Activated CD8-positive, alpha-beta T cell treated with anti-CD3 and anti-CD28 coated beads, Interleukin-2, amount 10 ng/mL, durations not matched to agents 7 days and 5 days (primary cell): ENCODE measurements at places on chromosomes 5 and 9. TPM values are rescaled to one million over a fixed set of nuclear protein-coding genes. Genes with fewer than 3 reads are reported as not detected.

The FBN2 gene
- not detected for total RNA-seq

The IFNA21 gene
- total RNA-seq: not detected

The IFNK gene
- total RNA-seq: not detected

The GLRA1 gene
- total RNA-seq: not detected

GRCh38 chr9:133752739-133753446 lies 14.7 kb upstream of the SARDH start:
- peaks cover 44% of the 10 kb centered on the region for H3K27me3 ChIP-seq
- no peak overlapping the region for H3K4me3 ChIP-seq
- H3K27ac ChIP-seq: no peak overlapping the region
- H3K4me1 ChIP-seq: peaks cover 9% of the 10 kb centered on the region
- H3K36me3 ChIP-seq: no peaks in the 10 kb centered on the region
- DNase-seq: no peak

The NIPAL4 gene
- total RNA-seq: not detected

GRCh38 chr5:62574599-62574998 lies 4.0 kb upstream of the LRRC70 start:
- H3K27ac ChIP-seq: no peak overlapping the region
- H3K36me3 ChIP-seq: peaks cover 2% of the 10 kb centered on the region
- DNase-seq: no peak

GRCh38 chr5:31824869-31825517 lies 186.1 kb downstream of the PDZD2 start:
- no peak overlapping the region for H3K27ac ChIP-seq
- no peaks in the 10 kb centered on the region for H3K36me3 ChIP-seq
- H3K4me3 ChIP-seq: no peak overlapping the region
- peaks cover 4% of the 10 kb centered on the region for H3K27me3 ChIP-seq

The GPX3 gene
- not detected for total RNA-seq

The GNA14 gene
- not detected for total RNA-seq

The PHYHD1 gene
- 0.68 TPM for total RNA-seq

- no peak overlapping the region for H3K27ac ChIP-seq
- no peaks in the 10 kb centered on the region for H3K27me3 ChIP-seq
- H3K4me1 ChIP-seq: peaks cover 7% of the 10 kb centered on the region
- DNase-seq: no peak
- no peaks in the 10 kb centered on the region for H3K36me3 ChIP-seq
These were observed 33.4 kb upstream of the PPP3R2 start for GRCh38 chr9:101628173-101628572.

GRCh38 chr5:14297697-14298096 lies 154.6 kb downstream of the TRIO start:
- H3K4me1 ChIP-seq: no peaks in the 10 kb centered on the region
- H3K36me3 ChIP-seq: no peaks in the 10 kb centered on the region
- no peak overlapping the region for H3K27ac ChIP-seq
- peaks cover 4% of the 10 kb centered on the region for H3K27me3 ChIP-seq
- H3K4me3 ChIP-seq: no peak overlapping the region
- no peak for DNase-seq
